ENCODE measurements at places on chromosomes 3 and 15.

- no peak for DNase-seq
Measured at GRCh38 chr3:190142041-190142440, 21.3 kb upstream of the P3H2 start.

DNA sequence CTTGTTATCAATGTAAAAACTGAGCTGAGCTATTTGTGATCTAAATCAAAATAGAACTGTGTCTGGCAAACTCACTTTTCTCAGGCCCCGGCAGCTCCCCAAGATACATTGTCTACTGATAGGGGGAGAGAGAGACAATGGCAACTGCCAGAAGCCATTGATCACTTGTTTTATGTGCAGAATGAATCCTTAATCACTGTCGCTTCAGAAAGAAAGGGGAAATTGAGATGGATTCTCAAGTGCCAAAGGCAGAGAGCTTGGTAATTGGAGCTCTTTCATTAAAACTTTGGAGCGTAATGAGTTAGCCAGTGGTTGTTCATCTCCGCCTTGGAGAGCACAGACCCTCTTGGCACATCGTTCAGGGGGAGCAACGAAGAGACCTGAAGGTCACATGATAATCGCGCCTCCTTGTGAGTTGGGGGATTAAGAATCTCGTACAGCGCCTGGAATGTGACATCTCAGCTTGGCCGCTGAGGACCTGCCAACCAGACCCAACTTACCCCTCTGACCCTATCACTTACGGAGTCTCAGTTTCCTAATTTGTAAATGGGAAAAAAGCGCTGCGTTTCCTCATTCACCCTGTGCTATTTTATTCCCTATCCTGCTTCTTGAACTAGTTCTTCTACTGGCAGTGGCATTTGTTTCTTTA is 252.8 kb downstream of the VPS13C start:
- DNase-seq = no peak

DNA sequence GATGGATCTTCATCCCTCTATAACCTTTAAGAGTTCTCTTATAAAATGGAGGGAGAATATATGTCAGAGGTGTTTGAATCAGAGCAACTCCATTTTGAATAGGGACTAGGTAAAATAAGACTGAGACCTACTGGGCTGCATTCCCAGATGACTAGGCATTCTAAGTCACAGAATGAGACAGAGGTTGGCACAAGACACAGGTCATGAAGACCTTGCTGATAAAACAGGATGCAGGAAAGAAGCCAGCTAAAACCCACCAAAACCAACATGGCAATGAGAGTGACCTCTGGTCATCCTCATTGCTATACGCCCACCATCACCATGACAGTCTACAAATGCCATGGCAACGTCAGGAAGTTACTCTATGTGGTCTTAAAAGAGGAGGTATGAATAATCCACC is 211.0 kb downstream of the GBE1 start:
- DNase-seq = no peak

GRCh38 chr3:13141991-13142412 is 68.8 kb upstream of the IQSEC1 start:
- DNase-seq = no peak

GRCh38 chr3:132037581-132037980 is 2.8 kb upstream of the CPNE4 start:
- no peak for DNase-seq

GRCh38 chr3:156037356-156037755 is 83.0 kb upstream of the KCNAB1 start:
- no peak for DNase-seq

DNA sequence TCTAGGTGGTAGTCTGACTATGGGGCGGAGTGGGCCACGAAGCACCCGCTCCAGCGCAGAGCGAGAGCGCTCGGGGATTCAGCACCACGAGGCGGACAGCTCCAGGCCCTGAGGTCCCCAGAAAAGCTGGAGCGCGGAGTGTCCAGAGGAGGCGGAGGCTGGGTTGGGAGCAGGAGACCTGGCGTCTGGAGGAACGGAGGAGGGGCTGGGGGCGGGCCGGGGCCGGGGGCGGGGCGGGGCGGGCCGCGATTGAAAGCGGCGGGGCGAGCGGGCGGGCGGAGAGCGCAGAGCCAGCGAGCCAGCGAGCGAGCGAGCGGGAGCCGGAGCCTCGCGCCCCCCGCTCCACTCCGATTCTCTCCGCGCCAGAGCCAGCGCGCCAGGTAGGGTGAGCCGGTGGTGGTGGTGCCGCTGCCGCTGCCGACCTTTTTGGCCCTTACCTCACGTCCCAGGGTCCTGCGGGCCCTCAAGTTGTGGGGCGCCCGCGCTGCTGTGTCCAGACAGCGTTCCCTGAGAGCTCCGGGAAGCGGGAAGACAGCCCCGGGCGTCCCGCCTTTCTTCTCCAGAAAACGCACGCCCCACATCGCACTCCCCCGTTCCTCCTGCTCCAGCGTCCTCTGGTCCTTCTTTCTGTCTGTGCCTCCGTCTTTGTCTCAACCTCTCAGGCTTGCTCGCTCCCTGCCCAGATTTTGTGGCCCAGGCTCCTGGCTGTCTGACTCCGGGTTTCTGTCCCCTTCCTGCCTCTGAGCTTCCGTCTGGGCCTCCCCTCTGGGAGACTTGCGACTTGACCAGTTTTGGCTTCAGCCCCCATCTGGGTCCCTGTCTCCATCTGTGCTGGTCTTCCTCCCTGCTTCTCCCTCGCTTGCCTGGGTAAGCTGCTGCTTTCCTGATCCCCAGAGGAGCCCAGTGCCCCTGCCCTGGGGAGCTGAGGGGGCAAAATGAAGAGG is at the start of gene GRM2:
Gene GRM2, plus strand, starts transcription at position 281 of the 944 bp plus-strand sequence. CDS start 1,916 bp downstream, outside the sequence.
- DNase-seq = no peak

DNA sequence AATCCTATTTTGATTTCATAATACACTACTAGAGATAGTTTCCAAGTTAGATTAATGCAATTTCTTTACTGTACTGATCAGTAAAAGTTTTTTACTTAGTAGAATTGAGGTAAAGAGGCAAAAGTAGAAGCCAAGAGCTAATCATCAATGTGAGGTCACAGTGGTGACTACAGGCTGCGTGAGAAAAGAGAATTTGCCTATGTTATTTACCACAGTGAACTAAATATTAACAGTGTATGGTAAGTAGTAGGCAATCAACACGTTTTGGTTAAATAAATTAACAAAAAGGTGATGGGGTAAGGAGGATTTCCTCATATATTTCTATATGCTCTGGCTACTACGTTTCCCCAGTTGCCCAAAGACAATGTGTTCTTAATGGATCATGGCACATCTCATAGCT is 202.2 kb upstream of the CMC1 start:
- DNase-seq = no peak

DNA sequence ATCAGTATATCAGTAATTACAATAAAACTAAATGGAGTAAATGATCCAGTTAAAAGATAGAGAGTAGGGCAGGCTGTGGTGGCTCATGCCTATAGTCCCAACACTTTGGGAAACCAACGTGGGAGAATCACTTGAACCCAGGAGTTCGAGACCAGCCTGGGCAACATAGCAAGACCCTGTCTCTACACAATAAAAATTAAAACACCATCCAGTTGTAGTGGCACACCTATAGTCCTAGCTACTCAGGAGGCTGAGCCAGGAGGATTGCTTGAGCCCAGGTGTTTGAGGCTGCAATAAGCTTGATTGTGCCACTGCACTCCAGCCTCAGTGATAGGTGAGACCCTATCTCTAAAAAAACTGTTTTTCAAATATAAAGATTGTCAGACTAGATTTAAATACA is 5.9 kb upstream of the KCNMB3 start:
- DNase-seq = no peak

- DNase-seq = no peak
Measured at GRCh38 chr3:194348354-194348753, 2.8 kb downstream of the CPN2 start.

DNA sequence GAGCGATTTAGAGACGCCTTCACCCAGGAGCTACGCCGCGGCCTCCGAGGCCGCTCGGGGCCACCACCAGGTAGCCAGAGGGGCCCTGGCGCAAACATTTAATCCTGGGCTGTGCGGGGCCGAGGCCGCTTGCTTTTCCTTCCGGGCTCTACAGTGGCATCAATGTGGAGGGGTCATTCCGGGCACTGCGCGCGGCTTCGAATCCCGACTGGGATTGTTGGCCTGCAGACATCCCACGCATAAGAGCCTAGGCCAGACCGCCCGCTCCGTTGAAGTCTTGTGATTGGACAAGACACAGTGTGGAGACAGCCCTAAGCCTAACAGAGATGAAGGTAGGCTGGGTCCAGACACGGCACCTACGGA is 568 bp upstream of the NCBP2 start:
- no peak for DNase-seq

GRCh38 chr3:48466386-48467109 is 20.0 kb downstream of the ATRIP start:
- DNase-seq = no peak

GRCh38 chr3:7640787-7641186 is 779.9 kb downstream of the GRM7 start:
- DNase-seq = no peak

- no peak for DNase-seq
Measured at GRCh38 chr3:47223755-47224154, 58.8 kb downstream of the KIF9 start.

GRCh38 chr15:66498501-66499386 is 1.2 kb upstream of the SNAPC5 start:
- DNase-seq = no peak

DNA sequence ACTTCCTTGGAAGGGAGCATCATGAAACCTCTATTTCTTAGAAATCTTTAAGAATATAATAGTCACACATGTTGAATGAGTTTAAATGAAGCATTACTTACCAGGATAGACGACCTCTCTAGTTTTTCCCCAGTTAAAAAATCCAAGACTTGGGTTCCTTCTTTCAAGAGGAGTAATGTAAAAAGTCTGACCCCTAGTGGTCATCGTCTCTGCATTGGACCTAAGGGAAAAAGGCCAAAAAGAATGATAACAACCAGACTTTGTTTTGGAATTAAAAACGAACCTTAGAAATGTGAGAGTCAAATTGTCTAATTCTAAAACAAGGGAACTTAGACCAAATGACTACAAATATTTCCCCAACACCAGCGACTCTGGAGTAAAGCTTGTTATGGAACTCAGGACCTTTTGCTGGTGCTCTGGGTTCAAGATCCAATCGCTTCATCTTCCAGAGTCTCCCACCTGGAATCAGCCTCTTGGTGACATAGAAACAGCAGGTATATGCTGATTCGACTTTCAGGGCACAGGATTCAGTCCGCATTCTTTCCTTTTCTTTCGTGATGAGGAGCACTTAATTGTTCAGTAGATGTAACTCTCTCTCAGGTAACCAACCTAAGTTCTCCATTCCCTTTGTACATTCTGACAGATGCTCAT is 214.8 kb upstream of the TPRG1 start:
- no peak for DNase-seq

- no peak for DNase-seq
Measured at GRCh38 chr3:141575879-141576743, 89.3 kb downstream of the RASA2 start.

- no peak for DNase-seq
Measured at GRCh38 chr3:29537889-29538609, 257.2 kb downstream of the RBMS3 start.

- no peak for DNase-seq
Measured at GRCh38 chr3:64440498-64440897, 215.2 kb upstream of the PRICKLE2 start.

DNA sequence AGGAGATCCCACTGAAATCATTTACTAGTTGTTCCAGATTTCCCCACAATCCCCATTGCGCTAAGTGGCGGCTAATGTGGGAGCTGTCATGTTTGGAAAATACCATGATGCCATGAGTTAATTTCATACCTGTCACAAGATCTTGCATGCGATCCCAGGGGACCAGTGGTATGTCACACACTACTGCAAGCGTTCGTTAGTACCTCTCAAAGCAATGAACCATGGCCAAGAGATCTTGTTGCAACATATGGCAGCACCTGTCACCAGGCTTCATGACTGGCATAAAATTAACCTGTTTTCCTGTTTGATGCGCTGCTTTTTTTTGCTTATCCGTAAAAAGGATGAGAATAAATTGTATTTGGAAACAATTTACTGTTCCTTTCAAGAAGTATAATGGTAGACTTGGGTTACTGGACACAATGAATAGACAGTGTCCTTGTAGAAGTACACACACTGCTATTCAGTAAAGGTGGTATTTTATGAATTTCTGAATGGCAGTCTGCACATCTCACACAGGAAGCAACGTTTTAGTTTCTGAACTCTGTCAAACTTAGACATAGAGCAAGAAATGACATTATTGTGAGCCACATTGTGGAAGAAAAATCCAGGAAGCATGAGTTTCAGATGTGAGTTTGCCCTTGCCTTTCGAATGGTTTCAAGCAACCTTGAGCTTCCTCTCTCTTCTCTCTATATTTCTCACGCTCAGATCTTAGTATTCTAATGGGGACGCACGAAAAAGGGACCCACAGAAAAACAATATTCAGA is 81.9 kb downstream of the CHL1 start:
- DNase-seq = no peak

DNA sequence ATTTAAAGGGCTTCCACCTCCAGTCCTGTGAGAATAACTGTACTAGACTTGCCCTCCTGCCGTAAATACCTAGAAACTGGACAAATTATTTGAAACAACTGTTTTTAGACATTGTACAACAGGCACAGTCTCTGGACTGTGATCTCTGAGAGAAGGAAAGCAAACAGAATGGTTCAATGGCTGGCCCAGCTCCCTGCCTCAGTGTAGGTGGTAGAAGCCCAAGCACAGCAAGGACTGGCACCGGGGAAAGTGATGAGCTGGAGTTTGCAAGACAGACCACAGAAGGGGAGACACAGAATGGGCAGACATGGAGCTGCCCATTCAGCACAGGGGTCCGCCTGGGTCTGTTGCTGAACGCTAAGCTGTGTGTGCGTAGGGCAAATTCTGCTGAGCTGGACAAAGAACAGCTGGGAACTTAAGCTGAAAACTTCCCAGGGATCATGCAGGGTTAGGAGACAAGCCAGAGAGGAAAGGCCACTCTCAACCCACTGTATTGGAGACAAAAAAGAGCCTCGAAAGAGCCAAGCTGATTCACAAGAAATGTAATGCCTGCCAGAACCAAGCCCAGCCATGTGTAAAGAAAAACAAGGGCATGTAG is 52.6 kb upstream of the SEC61A1 start:
- no peak for DNase-seq

GRCh38 chr3:187665764-187666402 is 4.3 kb downstream of the SST start:
- DNase-seq = no peak

GRCh38 chr3:58251631-58252035 is 14.0 kb downstream of the ABHD6 start:
- DNase-seq = no peak

- no peak for DNase-seq
Measured at GRCh38 chr3:14453876-14454638, 51.7 kb downstream of the SLC6A6 start.

GRCh38 chr3:94256888-94257813 is 194.3 kb downstream of the NSUN3 start:
- no peak for DNase-seq

GRCh38 chr3:32498252-32498651 is 4.4 kb downstream of the CMTM6 start:
- DNase-seq = no peak

Data from stimulated activated CD8-positive, alpha-beta memory T cell treated with anti-CD3 and anti-CD28 coated beads, Interleukin-7, amount 100 ng/mL, for 1 hour (primary cell).